Hematopoietic multipotent progenitor cell treated with erythropoietin and hydrocortisone succinate and interleukin-3 and kit ligand, for 6 days (in vitro differentiated cells): ENCODE measurements at places on chromosomes 5 and 9.
A peak's percentile ranks its signal among the peaks of the same experiment; 100 is the strongest.

- peak; percentile 70 for DNase-seq
These were observed 71.9 kb downstream of the MVB12B start for GRCh38 chr9:126398403-126399058.

GRCh38 chr9:1707291-1707690, 307.9 kb upstream of the SMARCA2 start:
- DNase-seq: no peak

GRCh38 chr5:102958481-102959011, 161.4 kb downstream of the GIN1 start:
- DNase-seq: no peak

- DNase-seq: no peak
These were observed 54.8 kb upstream of the PCSK1 start for GRCh38 chr5:96487859-96488258.
